ENCODE measurements at places on chromosomes 1 and 21. TPM values are rescaled to one million over a fixed set of nuclear protein-coding genes. Genes with fewer than 3 reads are reported as not detected.

The OR2T29 gene
- not detected for total RNA-seq

The YOD1 gene
- total RNA-seq: 7.0 TPM

- H3K27me3 ChIP-seq: no peaks in the 10 kb centered on the region
- H3K4me3 ChIP-seq: no peak overlapping the region
- no peaks in the 10 kb centered on the region for H3K36me3 ChIP-seq
- H3K27ac ChIP-seq: no peak overlapping the region
- no peaks in the 10 kb centered on the region for H3K4me1 ChIP-seq
These were observed 173.3 kb upstream of the FOXD3 start for GRCh38 chr1:63148825-63149645.

DNA sequence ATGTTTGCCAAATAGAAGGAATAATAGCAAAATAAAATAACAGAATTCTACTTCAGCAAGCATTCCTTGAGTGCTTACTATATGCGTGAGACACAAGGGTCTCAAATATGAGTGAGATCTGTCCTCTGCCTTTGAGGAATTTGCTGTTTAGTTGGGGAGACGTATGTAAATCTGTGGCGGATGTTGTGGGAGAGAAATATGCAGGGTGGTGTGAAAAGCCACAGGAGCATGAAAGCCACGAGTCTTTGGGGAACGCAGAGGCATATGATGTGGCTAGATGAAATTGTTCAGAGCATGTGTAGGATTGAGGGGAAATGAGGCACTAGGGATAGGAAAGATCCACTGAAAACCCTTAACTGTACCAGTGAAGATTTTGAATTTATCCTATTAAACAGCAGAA lies 244.4 kb downstream of the PBX1 start:
- peaks cover 12% of the 10 kb centered on the region for H3K4me1 ChIP-seq
- no peaks in the 10 kb centered on the region for H3K27me3 ChIP-seq
- H3K36me3 ChIP-seq: peaks cover 7% of the 10 kb centered on the region
- no peak overlapping the region for H3K27ac ChIP-seq
- H3K4me3 ChIP-seq: no peak overlapping the region

- H3K27ac ChIP-seq: no peak overlapping the region
- no peaks in the 10 kb centered on the region for H3K36me3 ChIP-seq
- no peak for DNase-seq
These were observed 138.0 kb upstream of the DNAH14 start for GRCh38 chr1:224791362-224791941.

Data from upper lobe of right lung (tissue), 1 donor.